ENCODE measurements at places on chromosomes 1 and 21.

- no peak for DNase-seq
Observed at GRCh38 chr1:201626629-201627275, 87.8 kb downstream of the NAV1 start.

GRCh38 chr1:70542856-70543255 lies 131.8 kb downstream of the CTH start:
- DNase-seq = no peak

GRCh38 chr1:210371916-210372315 lies 43.2 kb downstream of the HHAT start:
- no peak for DNase-seq

GRCh38 chr1:184039126-184039525 lies 1.6 kb upstream of the COLGALT2 start:
- no peak for DNase-seq

GRCh38 chr1:110203021-110203661 lies 7.0 kb upstream of the KCNC4 start:
- DNase-seq = peak; percentile 82

DNA sequence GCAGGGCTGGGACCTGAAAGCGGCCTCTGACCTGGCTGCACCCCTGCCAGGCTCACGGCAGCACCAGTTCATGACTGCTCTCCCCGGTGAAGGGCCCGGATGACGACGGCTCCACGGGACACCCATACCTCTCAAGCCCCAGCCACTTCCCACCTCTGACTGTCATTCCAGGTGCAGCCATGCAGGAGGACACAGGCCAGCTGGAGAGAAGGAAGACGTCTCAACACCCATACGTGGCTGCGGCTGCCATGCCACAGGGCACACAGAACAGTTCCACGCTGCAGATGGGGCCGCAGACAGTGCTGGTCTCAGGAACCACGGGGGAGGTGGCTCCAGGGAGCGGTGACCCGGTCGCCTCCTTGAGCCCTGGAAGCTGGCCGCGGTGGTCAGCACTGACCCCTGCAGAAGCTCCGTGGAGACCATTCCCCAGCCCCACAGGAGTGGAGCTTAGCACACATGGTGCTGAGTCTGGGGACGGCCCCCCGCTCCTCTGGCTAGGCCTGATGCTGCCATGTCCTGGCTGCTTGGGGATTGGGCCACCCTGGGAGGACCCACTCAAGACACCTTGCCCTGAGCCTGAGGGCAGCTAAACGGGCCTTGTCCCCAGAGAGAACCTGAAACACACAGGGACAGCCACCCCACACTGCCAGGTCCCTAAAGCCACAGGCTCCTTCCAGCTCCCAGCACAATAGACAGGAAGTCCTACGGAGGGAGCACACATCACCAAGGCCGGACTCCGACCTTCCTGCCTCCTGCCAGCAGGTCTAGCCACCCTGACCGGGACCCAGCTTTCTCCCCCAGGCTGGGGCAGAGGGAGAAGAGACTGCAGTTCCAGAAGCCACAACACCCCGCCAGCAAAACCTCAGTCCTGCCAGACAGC lies 8.6 kb downstream of the WNT9A start:
- DNase-seq = no peak

GRCh38 chr21:43333298-43334062 lies 93.5 kb downstream of the SIK1 start:
- DNase-seq = no peak

DNA sequence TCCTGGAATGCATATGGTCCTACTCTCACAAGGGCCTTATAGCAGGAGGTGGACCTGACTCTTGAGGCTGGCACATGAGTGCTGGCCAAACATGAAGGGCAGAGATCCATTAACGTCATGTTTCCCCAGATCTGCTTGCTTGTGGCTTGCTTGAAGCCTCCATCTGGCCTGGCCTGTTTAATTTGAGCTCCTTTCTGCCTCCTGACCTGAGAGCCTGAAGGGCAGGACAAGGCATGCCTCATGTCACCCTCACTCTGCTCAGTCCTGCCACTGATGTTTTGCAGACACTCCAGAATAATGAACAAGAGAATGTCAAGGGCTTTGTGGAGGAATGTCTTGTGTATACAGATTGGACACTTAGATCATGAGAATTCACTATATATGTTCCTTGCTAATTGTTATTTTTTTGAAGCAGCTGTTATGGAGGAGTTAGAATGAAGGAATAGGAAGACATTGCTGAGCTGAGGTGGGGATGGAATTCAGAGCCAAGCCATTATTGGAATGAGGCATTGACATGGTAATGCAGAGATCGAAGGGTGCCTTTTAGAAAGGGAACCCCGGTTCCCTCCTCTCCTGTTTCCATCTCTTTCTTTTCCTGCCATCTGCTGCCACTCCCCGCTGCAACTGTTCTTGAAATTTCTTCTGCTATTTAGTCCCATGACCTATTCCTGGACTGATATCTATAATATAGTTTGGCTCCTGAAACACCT lies 457.0 kb upstream of the PROX1 start:
- no peak for DNase-seq

GRCh38 chr1:22651941-22652856 lies 837 bp upstream of the C1QB start:
- no peak for DNase-seq

DNA sequence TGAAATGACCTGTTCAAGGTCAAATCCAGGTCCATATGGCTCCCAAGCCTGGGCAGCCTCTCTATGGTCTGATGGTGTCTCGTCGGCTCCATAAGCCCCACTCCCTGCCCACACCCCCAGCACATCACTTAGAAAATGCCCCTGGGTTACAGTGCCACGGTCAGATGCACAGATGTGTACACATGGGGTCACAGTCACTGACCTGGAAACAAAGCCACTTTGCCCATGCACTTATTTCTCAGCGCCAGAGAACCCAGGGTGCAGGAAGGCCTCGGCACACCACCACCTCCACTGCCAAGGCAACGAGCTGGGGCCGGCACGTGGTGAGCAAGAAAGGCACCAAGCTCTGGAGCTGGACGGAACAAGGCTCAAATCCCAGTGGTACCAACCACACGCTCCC lies 24.7 kb downstream of the IFFO2 start:
- DNase-seq = no peak

GRCh38 chr1:235933017-235933765 lies 66.5 kb upstream of the LYST start:
- no peak for DNase-seq

GRCh38 chr21:45011911-45012661 lies 62.3 kb upstream of the ADARB1 start:
- DNase-seq = no peak

DNA sequence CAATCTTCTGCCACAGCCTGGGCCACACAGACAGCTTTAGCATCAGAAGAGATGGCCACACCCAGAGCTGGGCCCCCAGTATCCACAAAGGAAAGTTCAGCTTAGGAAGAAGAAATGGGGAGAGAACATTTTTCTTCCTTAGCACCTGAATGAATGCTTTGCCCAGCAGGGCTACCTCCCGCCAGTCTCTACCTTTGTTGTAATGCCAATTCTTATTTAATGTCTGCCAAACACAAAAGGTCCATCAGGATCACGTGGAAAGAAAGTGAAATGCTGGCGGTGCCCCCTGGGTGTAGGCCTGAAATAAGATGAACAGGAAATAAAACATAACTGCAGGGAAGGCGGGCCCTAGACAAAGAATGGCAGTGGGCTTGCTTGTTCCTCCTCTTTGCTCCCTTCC lies 125.6 kb downstream of the CACNA1E start:
- no peak for DNase-seq

- no peak for DNase-seq
Observed at GRCh38 chr1:29634746-29635335, 398.5 kb downstream of the PTPRU start.

GRCh38 chr1:155171836-155172731 lies 1.0 kb downstream of the KRTCAP2 start:
- DNase-seq = peak; percentile 48

- no peak for DNase-seq
Observed at GRCh38 chr1:64936956-64937355, 29.4 kb downstream of the JAK1 start.

GRCh38 chr1:101219924-101220870 lies 16.6 kb upstream of the S1PR1 start:
- DNase-seq = no peak

DNA sequence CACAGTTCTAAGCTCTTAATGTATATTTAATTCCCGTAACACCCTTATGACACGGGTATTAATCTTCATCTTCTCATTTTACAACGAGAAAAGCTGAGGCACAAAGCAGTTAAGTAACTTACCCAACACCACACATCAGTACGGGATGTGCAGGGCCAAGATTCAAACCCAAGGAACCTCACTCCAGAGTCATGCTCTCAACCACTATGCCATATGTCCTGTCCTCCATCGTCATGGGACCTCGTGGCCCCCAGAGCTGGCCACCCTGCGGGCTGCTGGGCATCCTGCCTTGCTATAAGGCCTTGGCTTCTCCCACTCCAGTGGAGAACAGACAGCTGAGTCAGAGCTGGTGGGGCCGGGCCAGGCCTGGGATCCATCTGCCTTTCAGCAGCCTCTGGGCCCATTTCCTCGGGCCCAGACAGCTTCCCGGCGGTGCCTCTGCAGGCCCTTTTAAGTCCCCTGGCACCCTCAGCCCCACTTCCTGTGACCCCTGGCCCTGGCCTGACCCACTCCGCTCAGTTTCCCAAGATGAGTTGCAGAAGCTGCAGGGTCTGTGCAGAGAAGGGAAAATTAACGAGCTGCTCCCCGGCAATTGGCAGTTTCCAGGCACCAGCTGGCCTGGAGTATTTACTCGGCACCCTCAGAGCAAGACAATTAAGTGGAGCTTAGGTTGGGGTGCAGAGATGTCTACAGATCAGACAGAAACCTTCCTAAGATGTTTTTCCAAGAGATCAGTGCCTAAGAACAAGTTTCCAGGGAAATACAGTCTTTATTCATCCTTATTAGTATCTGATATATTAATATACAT lies 98.2 kb downstream of the EPHB2 start:
- no peak for DNase-seq

GRCh38 chr1:204842892-204843291 lies 27.8 kb upstream of the NFASC start:
- no peak for DNase-seq

- no peak for DNase-seq
Observed at GRCh38 chr1:221157026-221157761, 278.0 kb downstream of the HLX start.

GRCh38 chr1:21117597-21118001 lies 59.1 kb downstream of the EIF4G3 start:
- no peak for DNase-seq

GRCh38 chr1:8537991-8538390 lies 220.1 kb downstream of the SLC45A1 start:
- DNase-seq = no peak

DNA sequence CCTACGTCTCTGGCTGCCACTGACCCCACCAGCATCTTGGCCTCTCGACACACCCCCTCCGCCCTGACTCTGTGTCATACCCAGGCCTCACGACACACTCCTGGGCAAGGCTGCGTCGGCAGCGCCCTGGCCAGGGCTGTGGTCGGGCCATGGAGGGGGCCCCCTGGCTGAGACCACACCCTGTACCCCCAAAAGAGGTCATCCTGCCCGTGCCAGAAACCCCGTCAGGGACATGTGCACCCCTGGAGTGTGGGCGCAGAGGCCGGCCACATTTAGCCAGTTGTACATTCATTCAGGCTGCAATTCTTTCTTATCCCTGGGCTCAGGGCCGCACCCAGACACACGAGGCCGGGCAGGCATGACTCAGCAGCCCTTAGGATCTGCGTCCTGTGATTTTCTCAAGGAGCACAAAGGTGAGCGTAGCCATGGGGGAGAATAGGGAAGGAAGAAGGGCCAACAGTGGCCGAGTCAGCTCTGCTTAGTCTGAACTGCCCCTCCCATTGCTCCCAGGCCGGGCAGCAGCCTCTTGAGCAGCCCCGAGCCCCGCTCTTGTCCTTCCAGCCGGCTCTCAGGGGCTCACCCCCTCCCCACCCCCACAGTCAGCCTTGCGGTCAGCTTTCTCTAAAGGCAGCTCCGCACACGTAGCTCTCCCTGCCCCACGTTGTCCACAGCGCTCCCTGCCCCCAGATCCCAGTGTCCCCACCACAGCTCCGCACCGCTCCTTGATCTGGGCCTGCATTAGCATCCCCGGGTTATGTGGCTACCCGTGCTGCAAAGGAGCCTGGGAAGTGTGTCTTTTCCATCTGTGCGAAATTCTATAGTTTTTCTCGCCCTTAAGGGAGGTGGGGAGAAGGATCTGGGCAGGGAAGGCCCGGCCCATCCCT lies 7.9 kb downstream of the CSTB start:
- no peak for DNase-seq

- DNase-seq = no peak
Observed at GRCh38 chr1:219090607-219091006, 83.1 kb upstream of the LYPLAL1 start.

DNA sequence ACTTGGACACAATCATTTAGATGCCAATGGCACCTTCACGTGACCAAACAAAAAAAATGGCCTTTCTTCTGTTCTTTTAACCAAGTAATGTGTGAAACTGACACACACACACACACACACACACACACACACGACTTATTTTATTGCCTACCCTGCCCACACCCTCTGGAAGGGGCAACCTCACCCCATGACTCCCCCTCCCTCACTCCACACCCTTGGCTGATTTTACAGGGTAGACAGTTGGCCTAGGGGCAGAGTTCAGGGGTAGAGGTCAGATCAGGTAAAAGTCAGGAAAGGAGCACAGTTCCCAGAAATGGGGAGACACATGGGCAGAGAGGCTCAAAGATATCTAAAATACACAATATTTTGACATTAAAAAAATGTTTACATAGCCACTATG lies 144.8 kb upstream of the GJB5 start:
- DNase-seq = no peak

- no peak for DNase-seq
Observed at GRCh38 chr1:10511494-10511885, 36.7 kb downstream of the PEX14 start.

DNA sequence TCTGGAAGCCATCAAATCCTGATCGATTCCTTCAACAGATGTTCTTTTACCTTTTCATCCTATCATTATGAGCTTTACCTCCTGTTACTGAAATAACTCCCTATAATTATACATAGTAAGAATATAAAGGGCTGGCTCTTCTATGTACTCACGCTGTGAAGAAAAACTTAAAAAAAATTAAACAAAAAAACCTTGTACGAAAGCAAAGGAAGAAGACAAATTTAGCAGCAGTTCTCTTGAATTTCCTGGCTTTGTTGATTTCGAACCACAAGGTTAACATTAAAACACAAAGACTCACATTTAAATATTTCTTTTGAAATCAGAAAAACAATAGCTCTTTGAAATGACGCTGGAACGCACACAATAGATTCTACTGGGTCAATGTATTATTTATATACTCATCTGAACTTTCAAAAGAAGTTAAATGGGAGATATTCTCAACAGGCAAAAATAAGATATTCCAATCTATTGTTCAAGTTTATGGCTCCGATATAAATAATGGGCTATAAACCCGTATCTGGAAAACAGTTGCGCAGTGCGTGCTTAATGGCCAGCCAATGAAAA lies 13.6 kb upstream of the SPEN start:
- DNase-seq = no peak

DNA sequence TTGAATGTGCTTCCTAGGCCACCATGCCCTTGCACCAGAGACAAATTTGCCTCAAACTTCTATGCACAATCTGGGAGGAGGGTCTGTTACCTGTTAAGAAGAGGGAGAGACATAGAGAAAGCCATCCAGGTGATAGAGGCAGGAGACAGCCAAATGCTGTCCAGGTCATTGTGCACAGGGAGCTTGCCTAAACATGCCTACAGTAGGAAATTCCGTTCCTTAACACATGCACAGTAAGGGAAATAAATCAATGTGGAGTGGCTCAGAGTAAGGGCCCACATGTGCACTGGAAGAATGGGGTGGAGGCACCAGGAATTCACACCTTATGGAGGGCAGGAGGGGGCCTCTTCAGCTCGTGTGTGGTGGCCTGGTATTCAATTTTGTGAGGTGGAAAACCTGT lies 19.5 kb upstream of the CREG1 start:
- no peak for DNase-seq

GRCh38 chr1:33161061-33161681 lies 20.7 kb downstream of the TRIM62 start:
- DNase-seq = no peak
